ENCODE measurements at places on chromosomes 6 and 20.

DNA sequence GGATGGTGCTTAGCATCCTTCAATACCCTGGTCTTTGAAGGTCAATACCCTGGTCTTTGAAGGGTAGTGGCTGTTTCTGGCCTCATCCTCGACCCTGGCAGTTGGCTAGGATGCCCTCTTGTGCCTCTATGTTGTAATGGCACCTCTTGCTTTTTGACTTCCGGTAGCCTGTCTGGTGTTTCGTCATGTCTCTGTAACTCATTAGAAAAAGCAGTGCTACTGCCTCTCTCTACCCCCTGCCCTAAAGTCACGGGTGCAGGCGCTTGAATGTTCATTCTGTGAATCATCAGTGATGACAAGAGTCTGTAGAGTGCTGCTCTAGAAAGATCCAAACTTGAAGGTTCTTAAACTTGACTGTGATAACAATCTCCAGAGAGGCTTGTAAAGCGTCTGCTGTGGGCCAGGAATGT lies 28.3 kb downstream of the RSPO4 start:
- DNase-seq: peak; percentile 55

GRCh38 chr6:137155830-137156229 lies 17.6 kb downstream of the IL22RA2 start:
- no peak for DNase-seq

- peak; percentile 67 for DNase-seq
These were observed 215.0 kb downstream of the ARID1B start for GRCh38 chr6:156992020-156992804.

DNA sequence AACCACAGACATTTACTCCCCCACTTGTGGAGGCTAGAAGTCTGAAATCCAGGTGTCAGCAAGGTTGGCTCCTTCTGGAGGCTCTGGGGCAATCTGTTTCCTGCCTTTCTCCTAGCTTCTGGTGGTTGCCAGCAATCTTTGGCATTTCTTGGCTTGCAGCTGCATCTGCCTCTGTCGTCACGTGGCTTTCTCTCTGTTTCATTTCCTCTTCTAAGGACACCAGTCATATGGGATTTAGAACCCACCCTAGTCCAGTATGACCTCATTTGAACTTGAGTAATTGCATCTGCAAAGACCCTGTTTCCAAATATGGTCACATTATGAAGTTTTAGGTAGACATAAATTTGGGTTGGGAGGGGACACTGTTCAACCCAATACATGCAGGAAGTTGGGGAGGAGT lies 56.2 kb upstream of the EPB41L1 start:
- no peak for DNase-seq

Data from SK-N-SH (cell line).